ENCODE measurements at places on chromosomes 12 and 14.

DNA sequence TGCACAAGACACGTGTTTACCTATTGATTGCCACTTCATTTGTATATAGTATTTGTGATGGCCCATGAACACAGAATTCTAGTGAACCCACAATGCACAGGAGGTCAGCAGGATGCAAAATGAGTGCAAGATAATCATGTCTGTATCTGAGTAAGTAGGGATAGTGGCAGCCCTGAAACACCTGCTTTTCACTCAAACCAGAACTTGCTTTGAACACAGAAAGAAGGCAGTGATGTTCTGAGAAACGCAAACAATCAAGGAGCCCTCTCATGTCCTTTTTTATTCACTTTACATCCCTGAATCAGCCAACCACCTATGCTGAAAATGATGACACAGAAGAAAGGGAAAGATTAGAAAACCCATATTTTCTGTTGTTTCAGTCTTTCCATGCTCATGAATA, 170.4 kb upstream of the AVPR1A start:
- DNase-seq = no peak

DNA sequence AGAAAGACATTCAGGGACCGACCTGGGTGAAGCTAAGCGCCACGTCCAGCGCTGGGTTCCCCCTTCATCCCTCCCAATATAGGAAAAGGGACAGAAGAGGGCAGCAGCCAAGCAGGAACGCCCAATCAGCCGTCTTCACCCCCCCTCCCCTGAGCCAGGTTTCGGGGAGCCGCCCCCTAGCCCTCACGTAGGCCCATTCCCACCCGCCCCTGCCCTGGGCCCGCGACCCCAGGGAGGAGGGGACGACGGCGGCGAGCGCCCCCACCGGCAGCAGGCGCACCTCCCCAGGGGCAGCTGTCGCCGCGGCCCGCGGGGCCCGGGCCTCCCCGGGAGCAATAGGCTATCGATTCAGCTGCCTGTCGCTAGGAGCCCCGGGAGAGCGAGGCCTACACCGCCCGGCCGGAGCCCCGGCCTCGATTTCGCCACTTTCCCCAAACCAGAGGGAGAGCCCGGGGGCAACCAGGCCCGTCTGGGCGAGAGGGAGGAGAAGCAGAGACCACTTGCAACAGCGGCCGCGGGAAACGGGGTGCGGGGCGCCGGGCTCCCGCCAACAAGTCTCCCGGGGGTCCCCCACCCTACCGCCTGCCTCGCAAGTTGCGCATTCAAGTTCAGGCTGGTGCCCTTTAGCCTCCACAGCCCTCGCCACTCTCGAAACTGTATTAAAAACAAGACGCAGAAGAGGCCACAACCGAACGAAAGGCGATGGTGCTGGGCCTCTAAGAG, 1.3 kb downstream of the DCAF5 start:
- DNase-seq = peak; percentile 79

DNA sequence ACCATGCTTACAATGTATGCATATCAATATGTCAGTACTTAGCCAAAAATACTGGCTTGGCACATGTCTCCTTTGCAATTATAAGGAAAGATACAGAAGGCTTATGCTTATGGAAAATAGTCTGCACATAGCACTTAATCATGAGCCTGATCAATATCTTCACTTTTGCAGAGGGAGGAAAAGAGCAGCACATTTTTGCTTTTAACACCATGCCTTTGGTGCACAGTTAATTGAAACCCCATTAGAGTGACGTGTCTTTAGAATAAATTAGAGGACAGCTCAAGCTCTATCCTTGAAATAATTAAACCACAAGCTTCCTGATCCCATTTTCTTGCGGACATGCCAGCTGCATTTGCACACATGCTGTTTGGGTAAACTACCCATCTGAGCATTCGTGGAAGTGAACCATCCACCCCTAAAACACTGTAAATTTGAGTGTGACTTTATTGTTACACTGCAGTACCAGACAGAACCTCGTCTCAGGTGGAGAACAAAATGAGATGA, 839.9 kb upstream of the MGAT4C start:
- no peak for DNase-seq

- DNase-seq = no peak
Measured at GRCh38 chr14:93346926-93347721, at the start of gene COX8C. COX8C (plus strand) TSS chr14:93347182; CDS start chr14:93347269, 87 bp downstream.

DNA sequence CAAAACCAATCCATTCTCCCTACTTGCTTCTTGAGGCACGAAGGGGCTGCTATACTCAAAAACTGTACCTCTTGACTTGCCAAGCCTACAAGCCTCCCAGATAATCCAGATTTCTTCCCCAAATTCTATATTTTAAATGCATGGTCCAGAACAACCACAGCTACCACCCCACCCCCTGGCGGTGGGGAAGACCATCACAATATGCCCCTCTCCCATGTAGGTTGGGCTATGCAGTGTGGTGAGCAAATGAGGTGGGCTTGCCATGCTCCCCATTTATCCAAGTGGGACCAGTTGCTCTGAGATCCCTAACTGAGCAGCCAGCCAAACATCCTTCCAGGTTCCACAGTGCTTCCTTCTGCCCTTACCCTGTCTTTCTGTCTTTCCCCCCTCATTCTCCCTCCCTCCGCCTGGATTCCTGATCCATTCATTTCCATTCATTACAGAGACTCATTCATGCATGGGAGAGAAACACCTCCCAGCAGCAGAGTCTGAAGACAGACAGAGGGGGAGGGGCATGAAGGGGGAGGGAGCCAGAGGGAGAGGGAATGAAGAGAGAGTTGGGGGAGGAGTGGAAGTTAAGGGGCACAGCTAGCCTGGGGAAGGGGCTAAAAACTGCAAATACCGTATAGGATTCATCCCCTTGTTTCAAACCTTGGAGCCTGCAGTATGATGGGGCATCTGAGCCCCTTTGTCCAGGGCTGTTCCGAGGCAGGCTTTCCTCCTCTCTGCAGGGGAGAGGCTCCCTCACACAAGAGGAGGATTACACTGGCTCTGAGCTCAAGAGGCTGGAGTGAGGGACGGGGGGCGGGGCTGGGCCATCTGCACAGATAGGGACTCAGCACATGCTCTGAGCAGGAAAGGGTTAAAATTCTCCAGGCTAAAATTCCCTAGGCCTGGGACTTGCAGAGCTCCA, 4.4 kb downstream of the ZNF219 start:
- no peak for DNase-seq

GRCh38 chr12:125685915-125686314, 620.7 kb downstream of the AACS start:
- DNase-seq = no peak

GRCh38 chr12:58915634-58916033, 4.7 kb downstream of the LRIG3 start:
- no peak for DNase-seq

GRCh38 chr12:107351713-107352112, 258.4 kb upstream of the CRY1 start:
- DNase-seq = no peak

DNA sequence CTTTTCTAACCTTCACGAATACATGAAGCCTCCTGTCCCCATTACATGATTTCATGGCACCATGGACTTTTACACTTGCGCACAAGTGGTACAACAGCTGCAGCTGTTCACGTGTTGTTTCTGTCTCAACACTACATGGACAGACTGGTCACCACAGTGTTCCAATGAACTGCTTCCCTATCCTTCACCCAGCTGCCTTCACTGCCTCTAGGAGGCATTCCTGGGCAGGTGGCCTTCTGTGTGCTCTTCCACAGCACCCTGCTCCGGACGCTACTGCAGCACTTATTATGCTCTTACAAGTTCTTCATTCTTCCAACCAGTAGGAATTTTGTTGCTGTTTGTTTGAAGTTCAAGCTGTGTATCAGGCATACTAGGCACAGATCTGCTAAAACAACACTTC, 1.5 kb downstream of the MTERF2 start:
- no peak for DNase-seq

DNA sequence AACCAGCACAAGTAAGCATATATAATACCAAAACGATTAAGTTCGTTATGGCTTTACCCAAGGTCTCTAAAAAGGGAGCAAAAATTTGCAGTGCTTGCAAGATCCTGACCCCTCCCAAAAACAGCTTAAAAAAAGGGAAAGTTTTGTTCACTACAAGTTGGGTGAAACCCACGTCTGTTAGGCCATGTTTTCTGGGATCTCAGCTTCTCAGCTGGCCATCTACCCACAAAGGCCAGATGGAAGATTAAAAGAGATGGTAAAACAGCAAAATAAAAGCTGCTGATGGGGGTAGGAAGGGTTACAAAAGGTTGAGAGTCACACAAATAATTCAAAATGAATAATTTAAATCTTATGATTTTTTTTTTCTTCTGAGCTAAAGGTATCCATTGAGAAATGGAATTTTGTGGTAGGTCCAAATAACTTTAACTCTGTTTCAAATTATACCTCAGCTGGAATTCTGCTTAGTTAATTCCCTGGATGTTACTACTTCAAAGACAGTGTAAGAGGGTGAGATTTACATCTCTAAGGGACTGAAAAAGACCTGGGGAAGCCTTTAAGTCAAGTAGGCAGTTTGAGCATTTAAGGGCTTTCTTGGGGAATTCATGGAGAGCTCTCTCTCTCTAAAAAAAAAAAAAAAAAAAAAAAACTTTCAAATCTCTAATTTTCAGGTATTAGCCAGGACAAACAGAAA, 185.6 kb upstream of the NAV3 start:
- DNase-seq = no peak

- DNase-seq = no peak
Measured at GRCh38 chr12:29517264-29517663, 19.8 kb upstream of the OVCH1 start.

DNA sequence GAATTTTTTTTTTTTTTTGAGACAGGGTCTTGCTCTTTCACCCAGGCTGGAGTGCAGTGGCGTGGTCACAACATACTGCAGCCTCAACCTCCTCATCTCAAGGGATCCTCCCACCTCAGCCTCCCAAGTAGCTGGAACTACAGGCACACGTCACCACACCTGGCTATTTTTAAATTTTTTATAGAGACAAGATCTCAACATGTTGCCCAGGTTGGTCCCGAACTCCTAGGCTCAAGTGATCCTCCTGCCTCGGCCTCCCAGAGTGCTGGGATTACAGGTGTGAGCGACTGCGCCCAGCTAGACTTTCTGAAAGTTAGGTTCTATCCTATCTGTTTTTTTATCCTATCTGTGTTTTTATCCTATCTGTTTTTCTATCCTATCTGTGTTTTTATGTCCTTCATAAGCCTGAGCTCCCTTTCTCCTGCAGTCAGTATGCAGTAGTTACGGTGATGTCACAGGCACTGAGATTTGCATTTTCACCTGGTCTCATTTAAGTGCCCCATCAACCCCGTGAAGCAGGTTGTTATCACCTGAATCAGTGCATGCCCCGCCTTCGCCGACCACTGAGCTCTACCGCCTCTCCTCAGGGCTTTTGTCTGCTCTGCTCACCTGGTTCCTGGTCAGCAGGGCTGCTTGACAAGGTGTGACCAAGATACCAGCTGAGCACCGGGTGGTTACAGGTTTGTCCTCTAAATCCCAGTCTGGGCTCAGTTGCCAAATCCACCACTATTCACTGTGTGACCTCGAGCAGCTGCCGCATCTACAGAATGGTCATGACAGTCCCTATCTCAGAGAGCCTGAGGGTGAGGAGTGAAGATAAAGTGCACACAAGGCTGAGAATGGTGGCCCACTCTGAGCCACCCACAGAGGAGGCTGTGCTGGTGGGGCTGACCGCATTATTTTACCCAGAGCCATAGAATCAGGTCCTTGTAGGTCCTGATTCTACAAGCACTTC, 33.1 kb downstream of the SYNDIG1L start:
- DNase-seq = no peak

GRCh38 chr14:103688906-103689902, 26.0 kb downstream of the XRCC3 start:
- no peak for DNase-seq

DNA sequence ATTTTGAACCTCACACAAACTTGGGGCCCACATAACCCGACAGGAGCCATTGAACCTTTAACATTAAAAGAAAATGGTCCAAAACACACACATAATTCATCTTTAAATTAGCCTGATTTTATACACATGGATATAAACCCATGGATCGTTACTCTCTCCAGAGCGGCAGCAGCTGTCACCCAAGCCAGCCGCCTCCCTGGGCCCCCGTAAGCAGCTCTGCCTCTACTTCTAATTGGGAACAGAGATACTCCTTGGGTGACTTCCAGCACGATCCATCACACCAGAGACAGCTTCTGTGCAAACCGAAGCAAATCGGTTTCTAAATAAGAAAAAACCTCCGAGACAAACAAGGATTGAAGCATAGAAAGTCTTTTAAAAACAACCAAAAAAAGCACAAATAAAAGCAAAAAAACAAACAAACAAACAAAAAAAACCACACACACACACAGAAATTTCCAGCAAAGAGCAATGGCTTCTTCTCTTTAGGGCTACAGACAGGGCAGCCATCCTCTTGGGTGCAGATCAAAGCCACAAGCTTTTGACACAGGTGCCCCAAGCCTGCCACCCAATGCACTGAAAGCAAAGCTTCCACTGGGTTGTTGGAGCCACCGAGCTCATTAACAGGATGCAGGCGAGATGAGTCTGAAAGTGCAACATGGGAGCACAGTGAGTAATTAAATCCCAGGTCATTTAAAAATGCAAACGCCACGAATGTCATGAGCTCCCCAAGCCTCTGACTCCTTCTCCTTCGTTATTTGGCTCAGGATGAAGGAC, 156.9 kb downstream of the DPF3 start:
- no peak for DNase-seq

DNA sequence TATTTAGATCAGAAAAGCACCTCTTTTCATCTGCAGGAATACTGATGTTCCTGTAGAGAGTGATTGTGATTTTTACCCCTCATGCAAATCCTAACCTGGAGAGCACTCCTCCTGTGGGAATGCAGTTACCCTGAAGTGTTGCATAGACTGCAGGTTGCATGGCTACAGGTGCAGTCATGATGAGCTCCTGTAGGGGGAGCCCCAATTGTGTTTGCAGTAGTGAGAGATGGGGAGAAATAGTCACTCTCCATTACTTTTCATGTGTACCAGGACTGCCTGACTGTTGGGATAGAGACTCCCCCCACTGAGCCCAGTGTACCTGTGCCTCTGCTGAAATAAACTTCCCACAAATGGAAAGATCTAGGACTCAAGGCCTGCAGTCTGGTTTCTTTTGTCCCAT, 1086.5 kb downstream of the SLC6A15 start:
- peak; percentile 28 for DNase-seq

All from stimulated activated CD4-positive, alpha-beta T cell treated with anti-CD3 and anti-CD28 coated beads, Interleukin-2, amount 100 ng/mL, for 24 hours (primary cell).